ENCODE measurements at places on chromosomes 1 and 21.

- DNase-seq: no peak
Measured at GRCh38 chr21:34179204-34179935, 106.0 kb downstream of the MRPS6 start.

GRCh38 chr1:214500340-214501055 is 50.9 kb downstream of the PTPN14 start:
- DNase-seq: no peak

DNA sequence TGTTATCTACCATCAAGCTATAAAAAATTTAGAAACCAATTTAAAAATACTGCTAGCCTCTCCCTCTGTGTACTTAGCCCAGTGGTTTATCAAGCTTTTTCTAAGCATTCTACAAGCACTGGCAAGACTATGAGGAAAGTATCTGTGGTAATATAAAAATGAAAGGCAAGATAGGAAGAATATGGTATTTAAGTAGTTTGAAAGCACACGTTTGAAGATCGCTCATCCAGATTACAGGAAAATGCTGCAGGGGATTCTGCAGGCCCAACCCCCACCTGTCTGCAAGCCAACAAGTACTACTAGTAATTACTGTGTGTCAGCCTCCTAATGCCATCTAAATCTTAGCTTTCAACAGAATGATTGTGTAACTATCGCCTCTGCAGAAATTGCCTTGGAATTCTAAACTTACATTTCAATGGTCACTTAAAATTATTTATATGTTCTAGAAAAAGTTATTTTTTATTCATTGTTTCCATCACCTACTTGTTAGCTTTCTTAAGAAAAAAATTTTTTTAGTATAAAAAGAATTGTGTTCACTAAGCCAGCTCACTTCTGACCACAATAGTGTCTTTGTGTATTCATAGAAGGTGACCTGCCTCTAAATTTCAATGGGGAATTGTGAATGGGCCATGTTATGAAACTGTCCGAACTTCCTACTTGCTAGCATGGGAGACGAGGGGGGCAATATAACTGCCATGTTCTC is 8.5 kb downstream of the ERRFI1 start:
- DNase-seq: no peak

DNA sequence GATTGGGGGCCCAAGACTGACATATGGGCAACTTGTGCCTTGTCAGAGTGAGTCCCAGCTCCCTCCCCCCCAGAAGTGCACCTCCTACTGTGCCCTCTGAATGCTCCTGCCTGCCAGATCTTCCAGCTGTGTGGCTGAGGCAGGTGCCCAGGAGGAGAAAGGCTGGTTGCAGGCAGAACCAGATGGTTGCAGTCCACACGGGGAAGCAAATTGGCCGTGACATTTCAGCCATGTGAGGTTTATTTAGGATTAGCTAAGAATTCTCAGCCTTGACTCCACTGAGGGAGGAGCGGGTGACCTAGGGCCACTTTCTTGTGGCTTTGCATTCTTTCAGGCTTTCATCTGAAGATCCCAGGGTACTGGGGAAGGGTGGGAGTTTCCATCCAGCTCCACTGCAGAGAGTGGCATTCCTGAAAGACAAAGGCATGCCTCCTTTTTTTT is 33.8 kb downstream of the PEX14 start:
- no peak for DNase-seq
